ENCODE measurements at places on chromosomes 2 and 18.

- DNase-seq = no peak
Observed at GRCh38 chr2:66318009-66318561, 116.8 kb upstream of the MEIS1 start.

GRCh38 chr2:84946204-84947009 is 24.6 kb upstream of the KCMF1 start:
- DNase-seq = no peak

DNA sequence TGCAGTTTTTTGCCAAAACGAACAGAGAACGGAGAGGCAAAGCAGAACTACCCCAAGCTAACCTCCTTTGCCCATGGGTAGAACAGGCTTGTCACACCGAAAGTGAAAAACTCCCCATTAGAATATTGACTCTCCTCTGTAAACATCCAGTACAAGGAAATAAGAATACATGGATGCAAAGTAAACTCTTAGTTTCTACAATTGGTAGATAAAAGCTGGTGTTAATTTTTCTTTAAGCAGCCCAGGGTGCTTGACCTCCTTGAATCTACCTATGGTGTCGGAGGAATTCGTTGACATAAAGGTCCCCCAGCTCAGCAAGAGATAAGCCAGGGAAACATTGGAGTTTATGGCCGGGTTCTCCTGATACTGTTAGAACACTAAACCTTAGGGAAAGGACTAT is 48.4 kb upstream of the DSG1 start:
- no peak for DNase-seq

DNA sequence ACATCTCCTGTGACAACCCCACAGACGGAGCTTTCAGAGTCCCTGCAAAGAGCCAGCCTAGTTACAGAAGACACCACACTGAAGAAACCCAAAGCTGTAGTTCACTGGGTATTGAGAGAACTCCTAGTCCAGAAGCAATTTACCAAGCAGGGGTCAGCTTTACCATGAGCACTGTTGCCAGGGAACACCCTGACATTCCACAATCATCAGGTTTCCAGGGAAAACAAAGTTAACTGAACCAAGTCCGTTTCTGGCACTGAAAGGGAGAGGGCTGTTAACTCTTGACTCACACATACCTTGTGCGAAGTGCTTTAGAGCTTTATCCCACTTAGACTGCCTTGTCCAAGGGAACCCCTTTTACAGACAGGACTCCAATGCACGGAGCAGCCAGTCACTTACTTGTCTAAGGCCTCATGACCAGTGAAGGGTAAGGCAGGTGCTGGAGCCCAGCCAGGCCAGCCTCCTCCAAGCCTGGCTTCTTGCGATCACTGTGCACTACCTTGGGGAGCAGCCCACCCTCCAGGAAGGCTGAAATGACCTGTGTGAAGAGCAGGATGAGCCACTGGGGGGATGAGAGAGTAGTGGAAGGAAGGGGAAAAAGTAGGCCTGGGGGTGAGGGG is 53.9 kb downstream of the REEP1 start:
- no peak for DNase-seq

- no peak for DNase-seq
Observed at GRCh38 chr2:240134956-240135520, 1.1 kb downstream of the COPS9 start.

DNA sequence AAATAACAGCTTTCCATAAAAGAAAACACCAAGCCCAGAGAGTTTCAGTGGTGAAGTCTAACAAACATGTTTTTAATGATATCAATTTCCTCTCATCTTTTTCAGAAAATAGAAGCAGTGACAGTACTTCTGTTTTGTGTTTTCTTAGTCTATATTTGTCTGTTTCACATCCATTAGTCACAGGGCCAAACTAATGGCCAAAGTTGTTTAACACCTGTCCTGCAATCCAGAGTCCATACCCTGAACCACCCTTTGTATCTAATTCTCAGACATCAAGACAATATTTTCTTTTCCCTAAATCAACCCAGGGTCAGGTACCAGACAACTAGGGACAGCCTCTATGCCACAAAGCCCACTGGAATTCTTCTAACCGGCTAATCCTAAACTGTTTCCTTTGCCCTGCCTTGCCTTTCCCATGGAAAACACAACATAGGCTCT is 25.9 kb downstream of the TMSB10 start:
- no peak for DNase-seq

DNA sequence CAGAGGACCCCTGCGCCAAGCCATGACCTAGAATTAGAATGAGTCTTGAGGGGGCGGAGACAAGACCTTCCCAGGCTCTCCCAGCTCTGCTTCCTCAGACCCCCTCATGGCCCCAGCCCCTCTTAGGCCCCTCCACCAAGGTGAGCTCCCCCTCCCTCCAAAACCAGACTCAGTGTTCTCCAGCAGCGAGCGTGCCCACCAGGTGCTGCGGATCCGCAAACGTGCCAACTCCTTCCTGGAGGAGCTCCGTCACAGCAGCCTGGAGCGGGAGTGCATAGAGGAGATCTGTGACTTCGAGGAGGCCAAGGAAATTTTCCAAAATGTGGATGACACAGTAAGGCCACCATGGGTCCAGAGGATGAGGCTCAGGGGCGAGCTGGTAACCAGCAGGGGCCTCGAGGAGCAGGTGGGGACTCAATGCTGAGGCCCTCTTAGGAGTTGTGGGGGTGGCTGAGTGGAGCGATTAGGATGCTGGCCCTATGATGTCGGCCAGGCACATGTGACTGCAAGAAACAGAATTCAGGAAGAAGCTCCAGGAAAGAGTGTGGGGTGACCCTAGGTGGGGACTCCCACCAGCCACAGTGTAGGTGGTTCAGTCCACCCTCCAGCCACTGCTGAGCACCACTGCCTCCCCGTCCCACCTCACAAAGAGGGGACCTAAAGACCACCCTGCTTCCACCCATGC is 3.0 kb downstream of the PROC start:
- DNase-seq = no peak

GRCh38 chr2:202203348-202203747 is 35.0 kb downstream of the SUMO1 start:
- no peak for DNase-seq

DNA sequence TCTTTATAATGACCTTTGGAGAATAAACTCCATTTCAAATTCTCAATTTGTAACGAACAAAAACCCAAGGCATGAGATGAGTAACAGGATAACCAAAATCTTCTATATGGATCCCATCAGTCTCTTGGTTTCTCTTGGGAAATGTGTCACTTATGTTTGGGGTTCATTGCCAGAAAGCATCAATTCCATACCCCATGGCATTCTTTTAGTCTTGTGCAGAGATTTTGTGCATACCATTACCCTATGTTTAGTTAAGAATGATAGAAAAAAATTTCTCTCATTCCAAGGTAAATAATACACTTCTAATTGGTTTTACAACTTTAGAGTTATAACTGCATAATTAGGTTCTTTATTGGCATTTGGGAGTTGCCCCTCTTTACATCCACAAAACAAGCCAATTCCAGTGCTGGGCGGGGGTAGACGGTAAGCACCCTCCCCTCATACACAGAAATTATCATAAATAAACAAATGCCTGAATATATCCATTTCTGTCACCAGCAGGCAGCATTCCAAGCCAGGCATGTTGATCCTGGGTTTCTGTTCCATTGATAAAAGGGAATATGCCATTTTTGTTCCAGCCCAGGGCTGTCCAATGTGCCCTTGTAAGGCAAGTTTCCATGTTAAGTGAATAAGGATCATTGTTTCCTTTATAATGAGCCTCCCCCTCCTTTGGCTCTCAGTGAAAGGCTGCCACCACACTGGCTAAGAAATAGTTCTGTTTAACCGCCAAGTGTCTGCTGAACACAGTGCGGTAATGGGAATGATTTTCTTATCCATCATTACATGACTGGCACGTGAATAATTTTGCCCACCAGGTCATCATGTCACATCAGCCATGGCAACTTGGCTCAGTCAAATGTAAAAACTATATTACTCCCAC is 680.1 kb upstream of the ZEB2 start:
- no peak for DNase-seq
